ENCODE measurements at places on chromosomes 12 and 14.

DNA sequence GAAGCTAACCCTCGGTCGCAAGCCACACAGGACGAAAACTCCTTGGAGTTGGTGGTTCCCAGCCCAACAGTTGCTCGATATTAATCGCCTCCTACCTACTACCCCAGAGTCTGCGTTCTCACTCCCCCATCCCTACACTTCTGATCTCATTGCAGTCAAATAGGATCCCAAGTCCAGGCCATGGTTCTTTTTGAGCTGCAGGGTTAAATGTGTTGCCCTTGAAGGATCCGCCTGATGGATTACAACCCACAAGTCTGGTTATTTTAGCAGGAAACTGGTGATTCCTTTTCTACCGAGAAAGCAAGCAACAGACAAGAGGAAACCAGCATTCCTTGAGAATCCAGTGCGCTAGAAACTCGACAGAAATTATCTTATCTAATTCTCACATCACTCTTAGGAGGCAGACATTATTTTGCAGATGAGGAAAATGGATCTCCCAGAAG is 785 bp upstream of the NIN start:
- no peak for DNase-seq

- DNase-seq: peak; percentile 76
Measured at GRCh38 chr14:99971087-99971940, 93.9 kb upstream of the EVL start.

DNA sequence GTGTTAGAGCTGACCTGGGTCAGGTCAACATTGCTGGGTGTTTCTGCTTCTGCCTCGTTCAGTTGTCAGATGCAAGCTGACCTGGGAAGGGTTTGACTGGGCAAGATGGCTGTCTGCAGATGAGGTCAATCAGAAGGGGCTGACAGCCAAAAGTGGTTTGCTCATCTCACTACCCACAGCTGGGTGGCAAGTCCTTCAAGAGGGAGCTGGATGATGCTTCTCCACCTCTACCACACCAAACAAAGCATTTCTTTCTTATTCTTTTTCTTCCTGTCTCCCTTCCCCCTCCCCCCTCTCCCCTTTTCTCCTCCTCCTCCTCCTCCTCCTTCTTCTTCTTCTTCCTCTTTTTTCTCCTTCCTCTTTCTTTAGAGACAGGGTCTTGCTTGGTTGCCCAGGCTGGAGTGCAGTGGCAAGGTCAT is 268.2 kb upstream of the PLEKHG7 start:
- no peak for DNase-seq

- DNase-seq: no peak
Measured at GRCh38 chr12:96190413-96191108, 3.6 kb upstream of the ELK3 start.

DNA sequence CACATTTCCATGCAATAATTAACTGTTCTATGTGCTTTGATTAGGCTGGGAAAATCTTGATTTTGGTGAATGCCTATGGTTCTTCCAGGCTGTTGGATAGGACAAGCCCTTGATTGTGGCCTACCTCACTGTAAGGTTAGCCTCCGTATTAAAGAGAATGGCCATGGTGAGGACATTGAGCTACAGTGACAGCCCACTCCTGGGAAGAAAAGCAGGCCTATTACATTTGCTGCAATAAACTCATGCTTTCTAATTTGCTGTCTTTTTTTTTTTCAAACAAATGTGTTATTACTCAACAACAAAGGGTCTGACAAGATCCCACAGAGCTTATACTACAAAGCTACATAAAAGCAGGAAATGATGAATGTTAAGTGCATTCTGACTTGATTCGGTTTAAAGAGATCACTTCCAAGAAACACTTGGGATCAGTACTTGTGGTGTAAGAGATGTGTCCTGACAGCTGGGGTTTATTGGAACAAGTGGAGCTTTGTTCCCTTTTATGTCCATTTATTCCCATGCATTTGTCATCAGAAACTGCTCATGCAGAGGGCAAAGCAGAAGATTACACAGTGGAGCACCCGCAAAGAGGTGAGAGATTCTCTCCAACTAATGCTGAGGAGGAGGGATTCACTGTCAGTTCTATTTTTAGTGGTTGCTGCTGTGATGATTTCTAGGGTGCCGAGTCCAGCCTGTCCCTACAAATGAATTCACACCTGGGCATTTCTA is 29.1 kb upstream of the KCNK10 start:
- DNase-seq: no peak

DNA sequence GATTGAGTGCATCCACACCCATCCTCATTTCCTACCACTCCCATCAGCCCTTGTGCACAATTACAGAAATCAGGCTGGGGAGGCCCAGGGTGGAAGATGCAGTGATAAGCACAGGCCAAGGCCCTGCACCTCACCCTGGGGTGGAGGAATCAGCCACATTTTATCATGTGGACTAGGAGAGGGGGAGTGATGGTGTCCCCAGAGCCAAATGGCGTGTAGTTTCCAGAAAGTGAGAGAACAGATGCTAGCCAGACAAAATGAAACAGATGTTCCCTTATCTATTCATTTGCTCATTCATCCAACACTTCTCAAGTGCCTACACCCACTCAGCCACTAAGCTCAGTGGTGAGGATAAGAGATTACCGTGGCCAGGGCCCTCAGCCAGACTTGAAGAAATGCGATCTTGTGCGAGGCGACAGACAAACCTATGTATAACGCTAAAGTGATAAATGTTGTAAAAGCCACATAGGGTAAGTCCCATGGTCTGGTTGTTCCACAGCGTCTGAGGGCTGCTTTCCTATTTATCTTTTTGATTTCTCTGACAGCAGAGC is 93.6 kb downstream of the STAB2 start:
- DNase-seq: no peak

DNA sequence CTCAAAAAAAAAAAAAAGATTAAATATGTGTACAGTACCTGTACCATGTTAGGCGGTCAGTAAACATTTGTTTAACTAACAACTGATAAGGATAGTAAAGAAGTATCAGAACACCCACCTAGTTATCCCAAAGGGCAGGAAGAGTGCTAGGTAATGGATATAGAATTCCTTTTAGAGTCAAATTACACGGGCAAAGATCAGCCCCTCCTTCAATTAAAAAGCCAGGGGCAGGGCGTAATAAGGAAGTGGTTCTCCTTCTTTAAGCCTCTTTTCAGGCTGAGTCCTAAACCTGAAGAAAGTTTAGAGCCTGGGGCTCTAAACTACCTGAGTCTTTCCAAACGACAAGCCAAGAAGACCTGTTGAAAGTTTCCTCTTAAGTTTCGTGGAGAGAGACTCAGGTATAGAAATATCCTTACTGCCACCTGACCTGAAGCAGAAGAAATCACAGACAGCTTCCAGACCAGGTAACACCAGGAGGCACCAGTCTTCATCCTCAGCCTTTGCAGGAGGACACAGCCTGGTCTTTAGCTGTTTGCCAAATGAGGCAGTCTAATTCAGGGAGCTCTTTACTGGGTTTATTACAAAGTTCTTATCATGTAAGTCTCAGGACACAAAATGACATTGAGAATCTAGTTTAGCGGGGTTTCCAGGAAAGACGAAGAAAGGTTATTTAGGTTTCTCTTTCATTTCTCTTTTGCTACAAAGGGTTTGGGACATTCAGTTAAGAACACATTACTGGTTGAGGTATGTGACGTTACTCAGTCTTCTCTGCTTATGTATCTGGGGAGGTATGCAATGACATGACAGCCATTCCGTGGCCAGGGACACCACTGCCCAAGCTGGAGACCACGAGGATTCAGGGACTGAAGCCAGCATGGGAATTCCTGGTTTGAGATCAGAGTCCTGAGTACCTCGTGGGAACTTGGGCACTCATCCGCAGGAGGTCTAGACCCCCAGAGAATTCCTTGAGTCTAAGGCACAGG is at the start of gene BCL2L14:
BCL2L14 (plus strand) TSS at position 266 of the 983 bp plus-strand sequence. CDS start 8,367 bp downstream, outside the sequence.
- peak; percentile 21 for DNase-seq

DNA sequence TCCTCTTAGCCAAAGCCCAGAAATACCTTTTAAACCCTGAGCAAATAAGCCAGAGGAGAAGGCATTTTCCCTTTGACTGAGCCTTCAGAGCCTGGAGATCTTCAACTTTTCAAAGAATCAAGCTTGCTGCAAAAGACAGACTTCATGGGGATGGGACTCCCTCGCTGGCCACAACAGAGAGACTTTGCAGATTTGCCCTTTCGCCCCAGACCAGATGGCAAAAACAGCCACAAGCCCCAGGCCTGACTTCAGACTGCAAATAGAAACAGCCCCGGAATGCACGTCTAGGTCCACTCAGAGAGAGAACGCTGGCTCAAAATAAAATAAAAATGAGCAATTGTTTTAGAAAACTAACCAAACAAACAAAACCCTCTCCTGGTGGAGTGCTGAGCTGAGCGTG is 114.6 kb upstream of the MED13L start:
- DNase-seq: no peak

DNA sequence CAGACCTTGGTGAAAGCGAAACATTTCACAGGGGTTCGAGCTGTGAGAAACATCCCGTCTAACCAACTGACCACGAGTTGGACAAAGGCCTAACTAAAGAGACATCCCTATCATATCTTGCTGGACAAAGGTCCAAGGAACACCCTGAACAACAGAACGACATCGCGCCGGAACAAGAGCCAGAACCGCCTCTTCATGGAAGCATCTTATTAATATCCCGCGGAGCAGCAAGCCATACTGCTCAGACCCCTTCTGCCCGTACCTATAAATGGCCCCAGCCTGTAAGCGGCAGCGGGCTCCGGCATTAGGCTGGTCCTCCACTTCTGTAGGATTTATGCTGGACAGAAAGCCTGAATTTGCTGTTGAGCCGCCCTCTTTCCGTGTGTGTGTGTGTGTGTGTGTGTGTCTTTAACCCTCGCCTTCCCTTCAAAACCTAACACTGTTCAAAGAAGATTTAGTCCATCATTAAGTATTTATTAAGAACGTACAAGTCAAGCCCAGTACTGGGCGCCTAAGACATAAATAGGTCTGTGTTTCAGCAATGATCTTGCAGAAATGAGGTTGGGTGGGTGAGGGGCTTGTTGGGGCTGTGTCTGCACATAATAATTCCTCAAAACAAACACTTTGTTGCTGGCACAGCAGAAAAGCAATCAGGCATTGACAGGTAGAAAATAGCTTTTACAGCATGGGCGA is 1.9 kb downstream of the SLC6A15 start:
- DNase-seq: no peak

DNA sequence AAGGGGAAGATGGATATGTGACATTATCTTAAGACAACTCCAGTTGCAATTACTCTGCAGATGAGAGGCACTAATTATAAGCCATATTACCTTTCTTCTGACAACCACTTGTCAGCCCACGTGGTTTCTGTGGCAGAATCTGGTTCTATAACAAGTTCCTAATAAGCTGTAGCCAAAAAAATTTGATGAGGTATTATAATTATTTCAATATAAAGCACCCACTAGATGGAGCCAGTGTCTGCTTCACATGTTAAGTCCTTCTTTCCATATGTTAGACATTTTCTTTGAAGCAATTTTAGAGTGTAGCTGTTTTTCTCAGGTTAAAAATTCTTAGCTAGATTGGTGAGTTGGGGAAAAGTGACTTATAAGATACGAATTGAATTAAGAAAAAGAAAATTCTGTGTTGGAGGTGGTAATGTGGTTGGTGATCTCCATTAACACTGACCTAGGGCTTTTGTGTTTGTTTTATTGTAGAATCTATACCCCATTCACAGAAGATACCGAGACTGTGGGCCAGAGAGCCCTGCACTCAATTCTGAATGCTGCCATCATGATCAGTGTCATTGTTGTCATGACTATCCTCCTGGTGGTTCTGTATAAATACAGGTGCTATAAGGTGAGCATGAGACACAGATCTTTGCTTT is 36.9 kb downstream of the PSEN1 start:
- peak; percentile 4 for DNase-seq

DNA sequence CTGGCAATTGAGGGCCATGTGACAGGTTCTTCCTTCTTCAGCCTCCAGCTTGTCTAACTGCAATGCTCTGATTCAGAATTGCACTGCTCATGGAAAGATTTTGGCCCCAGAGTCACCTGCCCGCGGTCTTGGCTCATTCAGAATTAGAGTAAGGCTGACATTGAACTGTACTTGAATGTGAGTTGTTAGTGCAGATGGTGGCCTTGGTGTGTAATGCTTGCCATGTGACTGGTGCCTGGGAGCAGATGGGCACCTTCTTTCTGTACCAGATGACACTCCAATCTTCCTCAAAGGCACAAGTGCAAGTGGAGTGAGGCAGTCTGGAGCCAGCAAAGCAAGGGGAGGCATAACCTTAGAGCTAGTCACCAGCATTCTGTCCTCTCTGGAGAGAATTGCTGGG is 36.5 kb upstream of the ANO4 start:
- DNase-seq: no peak

GRCh38 chr12:123929946-123930583 is 42.6 kb downstream of the CCDC92 start:
- DNase-seq: no peak

DNA sequence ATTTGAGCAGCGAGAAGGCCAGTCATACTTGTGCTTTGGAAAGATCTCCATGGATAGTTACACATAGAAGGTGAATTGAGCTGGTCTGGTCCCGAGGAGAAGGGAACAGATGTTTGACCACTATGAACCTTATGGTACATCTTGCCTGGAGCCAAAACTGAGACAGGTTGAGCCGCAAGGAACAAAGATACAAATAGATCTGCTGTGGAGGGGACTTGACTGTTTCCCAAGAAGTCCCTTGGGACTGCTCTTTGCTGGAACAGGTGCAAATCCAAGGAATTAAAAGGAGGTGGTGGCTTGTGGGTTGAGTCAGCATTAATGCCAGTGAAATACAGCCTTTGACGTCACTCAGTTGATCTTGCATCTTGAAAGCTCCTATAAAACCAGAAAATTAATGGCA is 68.8 kb upstream of the PRIMA1 start:
- DNase-seq: no peak

DNA sequence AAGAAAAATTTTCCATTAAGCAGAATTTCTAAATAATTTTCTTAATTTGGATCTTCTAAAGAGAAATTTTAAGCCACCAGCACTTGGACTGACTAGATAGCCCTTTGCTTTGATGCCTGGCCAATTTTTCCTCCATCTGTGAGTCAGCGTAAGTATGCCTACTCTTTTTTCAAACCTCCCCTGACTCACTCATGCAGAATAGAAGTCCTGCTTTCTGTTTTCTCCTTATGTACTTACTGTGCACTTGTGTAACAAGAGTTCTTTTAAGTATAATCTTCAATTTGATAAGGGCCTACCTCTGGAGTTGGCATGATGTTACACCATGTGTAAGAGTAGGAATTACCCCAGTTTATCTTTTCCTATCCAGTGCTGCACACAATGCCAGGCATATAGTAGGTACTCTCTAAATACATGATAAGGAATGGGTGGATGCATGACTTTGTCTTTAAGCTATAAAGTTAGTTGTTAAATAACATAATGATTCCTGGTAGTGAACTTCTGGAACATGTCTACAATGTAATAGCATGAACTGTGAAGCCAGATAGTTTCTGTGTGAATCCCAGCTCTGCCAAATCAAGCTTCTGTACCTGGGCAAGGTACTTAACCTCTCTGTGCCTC is 329.6 kb downstream of the TMTC2 start:
- no peak for DNase-seq

- DNase-seq: no peak
Measured at GRCh38 chr12:78787576-78787975, 77.0 kb upstream of the SYT1 start.

GRCh38 chr14:69316449-69317101 is 56.6 kb downstream of the GALNT16 start:
- DNase-seq: no peak
